ENCODE measurements at places on chromosomes 7 and 10.

GRCh38 chr7:92602352-92603088, 12.3 kb upstream of the FAM133B start:
- no peak for DNase-seq

DNA sequence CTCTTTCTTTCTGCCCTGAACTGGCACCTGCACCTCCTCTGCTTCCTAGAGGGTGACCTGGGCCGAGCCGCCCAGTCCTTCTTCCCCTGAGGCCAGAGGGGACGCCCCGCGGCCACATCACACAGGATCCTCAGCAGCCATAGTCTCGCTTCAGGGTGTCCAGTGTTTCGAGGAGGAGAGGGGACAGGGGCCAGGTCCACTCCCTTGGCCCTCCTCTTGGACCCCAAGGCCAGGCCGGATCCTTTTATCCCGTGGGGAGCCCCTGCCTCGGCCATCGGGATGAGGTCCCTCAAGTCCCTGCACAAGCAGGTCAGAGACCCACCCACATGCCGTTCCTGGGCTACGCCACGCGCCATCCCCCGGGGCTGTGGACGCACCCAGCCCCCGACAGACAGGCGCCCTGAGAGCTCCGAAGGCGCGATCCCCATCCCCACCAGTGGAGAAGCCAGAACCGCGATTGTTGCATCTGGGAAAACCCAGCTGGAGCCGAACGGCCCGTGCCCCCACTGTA, 3.6 kb downstream of the BHLHA15 start:
- no peak for DNase-seq

DNA sequence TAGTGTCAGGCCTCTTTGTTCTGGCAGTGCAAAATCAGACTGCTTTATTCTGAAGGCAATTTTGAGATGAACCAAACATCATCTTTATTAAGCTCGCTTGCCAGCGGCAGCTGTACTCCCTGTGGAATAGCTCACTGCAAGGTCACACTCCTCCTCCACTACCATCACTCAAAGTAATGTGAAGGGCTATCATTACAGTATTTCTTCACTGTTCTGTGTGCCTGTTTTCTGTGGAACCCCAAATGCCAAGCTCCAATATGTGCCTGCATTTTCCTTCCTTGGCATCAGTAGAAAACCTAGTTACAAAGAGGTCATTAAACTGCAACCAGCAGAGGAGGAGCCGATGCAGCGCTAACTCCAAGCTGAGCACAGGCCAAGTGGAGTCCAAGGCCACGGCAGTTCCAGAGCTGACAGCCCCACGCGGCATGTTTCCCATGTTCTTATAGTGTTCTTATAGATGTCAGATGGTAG, 21.4 kb downstream of the BCCIP start:
- no peak for DNase-seq

DNA sequence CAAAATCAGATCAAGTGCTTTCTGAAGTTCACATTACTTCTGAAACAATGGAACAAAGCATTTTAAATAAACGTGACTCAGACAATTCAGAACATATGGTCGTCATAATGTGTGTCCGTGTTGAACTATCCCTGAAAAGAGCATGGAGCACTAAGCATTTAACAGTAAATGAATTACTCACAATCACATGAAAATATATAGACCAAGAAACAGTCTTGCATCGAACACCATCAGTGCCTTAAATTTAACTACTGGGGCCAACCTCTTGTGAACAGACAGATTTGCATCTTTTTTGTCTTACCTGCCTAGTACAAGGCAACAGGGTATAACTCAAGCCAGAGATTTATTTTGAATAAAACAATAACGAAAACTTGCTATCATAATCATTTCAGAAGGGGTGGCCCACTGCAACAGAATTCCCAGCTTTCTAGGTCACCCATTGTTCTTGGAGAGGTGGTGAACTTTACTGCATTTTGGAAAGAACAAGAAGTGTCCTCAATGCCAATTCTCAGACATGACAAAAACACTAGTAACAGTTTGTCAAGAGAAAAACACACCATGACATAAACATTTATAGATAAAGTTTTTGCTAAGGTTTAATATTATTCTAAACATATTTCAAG, 293.5 kb downstream of the SFMBT2 start:
- no peak for DNase-seq

DNA sequence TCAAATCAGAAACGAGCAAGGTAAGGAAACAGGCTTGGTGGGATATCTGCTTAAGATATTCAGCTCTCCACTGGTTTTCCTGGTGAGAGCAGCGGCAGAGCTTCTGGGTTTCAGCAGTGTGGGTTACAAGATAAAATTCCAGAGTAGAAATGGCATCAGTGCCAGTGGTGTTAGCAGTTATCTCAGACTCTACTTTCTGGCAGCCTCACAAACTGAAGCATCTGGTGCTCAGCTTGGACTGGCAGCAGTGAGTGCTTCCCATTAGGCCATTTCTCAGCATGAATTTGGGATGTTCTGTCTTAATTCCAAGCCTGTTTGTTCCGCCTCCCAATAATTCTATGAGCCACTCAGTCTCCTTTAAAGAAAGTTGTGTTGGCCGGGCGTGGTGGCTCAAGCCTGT, 6.9 kb upstream of the GSTO2 start:
- no peak for DNase-seq

DNA sequence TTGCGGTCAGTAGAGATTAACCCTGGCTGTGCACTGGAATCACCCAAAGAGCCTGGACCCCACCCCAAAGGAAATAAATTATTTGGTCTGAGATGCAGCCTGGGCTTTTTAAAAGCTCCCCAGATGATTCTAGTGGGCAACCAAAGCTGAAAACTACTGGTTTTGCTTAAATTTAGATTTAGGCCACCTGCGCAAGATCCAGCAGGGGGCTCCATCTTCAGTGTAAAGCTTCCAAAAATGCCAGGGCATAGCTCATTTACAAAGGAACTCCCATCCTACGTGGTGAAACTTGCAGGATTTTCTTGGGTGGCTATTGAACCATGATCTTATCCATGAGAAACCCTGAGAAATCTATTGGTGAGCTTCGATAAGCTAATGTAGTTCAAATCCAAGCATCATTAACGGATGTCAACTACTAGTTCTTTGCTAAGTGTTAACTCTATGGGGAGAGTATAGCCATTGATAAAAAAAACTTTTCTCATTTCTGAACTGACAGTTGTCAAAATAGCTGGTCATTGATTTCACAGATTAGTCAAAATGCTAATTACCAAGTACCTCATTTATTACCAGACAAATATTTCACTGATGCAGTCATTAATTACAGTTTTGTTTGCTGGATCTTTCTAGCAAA, 315.3 kb downstream of the LHFPL3 start:
- no peak for DNase-seq

DNA sequence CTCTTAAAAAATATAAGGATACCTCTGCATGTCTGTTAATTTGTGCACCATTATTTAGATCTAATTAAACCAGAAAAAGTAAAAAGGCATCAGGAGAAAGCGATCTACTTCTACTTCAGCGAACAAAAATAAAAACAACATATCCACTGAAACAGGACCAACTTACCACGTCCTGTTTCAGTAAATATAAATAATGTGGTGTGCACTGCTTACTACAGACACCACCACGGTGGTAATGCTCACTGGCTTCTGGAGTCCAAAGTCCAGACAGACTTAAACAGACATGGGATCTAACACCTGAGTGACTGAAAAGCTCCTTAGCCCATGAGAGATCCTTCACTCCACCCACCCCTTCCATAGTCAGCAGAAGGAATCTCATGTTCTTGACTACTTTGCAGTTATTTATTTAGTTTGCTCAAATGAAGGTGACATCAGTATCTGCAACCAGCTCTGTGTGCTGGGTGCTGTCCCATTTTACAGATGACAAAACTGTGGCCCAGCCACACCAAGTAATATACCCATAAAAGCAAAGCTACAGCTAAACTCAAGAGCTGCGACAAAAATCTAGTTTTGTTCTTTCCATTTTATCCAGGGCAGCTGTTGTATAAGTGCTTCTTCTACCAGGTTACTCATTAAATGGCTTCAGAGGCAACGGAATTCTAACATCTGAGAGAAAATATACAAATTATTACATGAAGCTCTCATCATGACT, 62.1 kb upstream of the NCAPG2 start:
- no peak for DNase-seq

- no peak for DNase-seq
Measured at GRCh38 chr10:101535949-101536348, 52.1 kb downstream of the POLL start.

GRCh38 chr10:122249303-122249850, 21.7 kb upstream of the BTBD16 start:
- DNase-seq = no peak

GRCh38 chr10:27529010-27529783, 25.1 kb downstream of the RAB18 start:
- DNase-seq = no peak

GRCh38 chr10:21289961-21290360, 235.5 kb downstream of the SKIDA1 start:
- DNase-seq = no peak

- DNase-seq = no peak
Measured at GRCh38 chr7:100556541-100556940, 17.2 kb downstream of the SAP25 start.

GRCh38 chr7:66627151-66627681, 1.5 kb upstream of the KCTD7 start:
- DNase-seq = no peak

DNA sequence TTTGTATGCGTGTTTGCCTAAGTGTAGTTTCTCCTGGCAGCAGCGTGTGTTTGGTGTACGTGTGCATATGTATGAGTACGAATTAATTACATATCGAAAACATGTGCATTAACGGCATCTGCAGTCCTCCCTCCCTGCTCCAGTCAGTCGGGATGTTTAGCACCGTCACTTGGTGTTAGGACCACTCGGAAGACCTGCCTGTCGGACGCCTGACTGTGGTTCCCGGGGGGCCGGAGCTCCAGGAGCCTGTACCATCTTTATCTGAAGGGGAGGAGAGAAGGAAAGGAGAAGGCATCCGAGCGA, 1.1 kb upstream of the CNTNAP2 start:
- no peak for DNase-seq

- DNase-seq = no peak
Measured at GRCh38 chr7:141202535-141202934, 128.7 kb downstream of the TMEM178B start.

DNA sequence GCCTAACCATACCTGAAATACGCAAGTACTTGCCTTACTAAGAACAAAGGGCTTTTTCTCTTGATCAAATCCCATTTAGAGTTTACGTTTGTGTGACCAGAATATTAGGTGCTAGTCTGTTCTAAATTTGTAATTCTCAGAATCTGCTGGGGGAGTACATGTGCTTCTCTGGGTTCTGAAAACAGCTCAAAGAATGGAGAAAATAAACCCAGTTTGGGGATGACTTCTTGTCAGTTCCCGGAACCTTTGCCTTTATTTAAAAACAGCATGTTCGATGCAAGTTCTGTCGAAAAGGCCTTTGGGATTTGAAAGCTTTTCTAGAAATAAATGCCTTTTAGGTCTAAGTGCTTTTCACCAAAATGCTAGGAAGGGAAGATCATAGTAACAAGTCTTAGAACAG, 147.0 kb downstream of the ARID5B start:
- no peak for DNase-seq

DNA sequence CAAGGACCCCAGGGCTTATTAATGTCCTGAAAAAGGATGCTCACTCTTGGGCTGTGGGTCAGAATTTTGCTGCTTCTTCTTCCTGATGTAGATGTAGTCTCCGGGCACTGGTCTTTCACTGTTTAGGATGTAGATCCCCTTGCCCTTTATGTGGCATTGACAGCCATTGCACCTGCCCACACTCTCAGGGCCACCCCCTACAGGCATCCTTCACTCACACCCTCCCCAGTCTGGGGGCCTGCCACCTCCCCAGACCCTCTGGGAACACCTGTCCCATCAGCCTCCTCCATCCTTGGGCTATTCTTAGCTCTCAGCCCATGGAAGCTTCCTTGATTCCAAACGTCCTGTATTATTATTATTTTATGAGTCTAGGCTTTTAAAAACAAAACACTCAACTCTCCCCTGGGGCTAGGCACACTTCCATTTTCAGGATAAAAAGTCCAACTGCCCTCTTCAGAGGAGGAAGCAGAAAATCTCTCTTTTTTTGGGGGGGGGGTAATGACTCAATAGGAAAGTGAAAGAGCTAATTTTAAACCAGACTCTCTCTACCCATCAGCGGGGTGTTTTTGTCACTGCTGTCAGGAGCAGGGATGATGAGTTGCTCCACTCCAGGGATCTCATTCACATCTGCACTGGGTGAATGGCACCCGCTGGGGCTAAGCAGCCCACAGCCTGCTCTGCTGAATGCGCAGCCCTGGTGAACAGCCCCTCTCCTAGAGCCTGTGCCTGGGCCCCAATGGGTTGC, 11.5 kb upstream of the KLRG2 start:
- no peak for DNase-seq

- no peak for DNase-seq
Measured at GRCh38 chr10:6249698-6250097, 47.0 kb downstream of the PFKFB3 start.

- DNase-seq = no peak
Measured at GRCh38 chr10:14616465-14616864, 158.2 kb downstream of the FAM107B start.

DNA sequence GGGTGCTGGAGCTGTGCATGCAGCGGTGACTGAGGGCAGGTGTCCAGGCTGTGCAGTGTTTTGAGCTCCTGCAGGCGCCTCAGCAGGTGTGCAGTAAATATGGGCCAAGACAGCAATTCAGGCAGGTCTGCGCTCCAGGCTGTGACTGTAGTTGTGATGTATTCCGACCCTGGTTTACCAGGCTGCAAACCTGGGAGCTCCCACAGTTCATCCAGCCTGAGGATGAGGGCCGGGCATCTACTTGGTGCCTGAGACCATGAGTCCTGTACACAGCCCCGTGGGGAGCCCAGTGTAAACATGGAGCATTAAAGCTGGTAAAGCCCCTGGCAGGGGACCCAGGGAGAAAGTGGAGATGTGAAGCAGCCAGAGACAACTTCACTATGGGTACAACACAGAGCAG, 82.8 kb downstream of the VOPP1 start:
- DNase-seq = no peak

GRCh38 chr10:51389415-51390321, 309.7 kb downstream of the CSTF2T start:
- peak; percentile 19 for DNase-seq

- DNase-seq = no peak
Measured at GRCh38 chr10:99630991-99631390, 10.8 kb upstream of the SLC25A28 start.

GRCh38 chr10:132406181-132406580, 9.2 kb downstream of the PWWP2B start:
- no peak for DNase-seq

DNA sequence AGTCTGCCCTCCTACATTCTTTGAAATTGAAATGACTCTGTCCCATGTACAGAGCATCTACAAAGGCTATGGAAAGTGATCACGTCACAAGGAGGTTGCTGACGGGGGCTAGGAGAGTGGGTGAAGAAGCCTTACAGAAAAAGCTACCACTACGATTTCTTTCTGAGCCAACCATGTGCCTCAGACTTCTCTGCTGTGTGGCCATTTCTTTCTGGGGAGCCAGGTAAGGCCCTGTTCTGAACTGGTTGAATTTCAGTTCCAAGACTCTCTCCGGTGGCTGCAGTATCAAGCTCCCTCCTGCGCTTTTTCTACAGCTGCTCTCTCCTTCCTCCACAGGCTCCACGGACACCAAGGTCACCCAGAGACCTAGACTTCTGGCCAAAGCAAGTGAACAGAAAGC, 112.5 kb upstream of the PRSS1 start:
- DNase-seq = peak; percentile 28
